ENCODE measurements at places on chromosomes 4 and X.

GRCh38 chr4:139587446-139587845, 31.4 kb upstream of the SETD7 start:
- no peak for DNase-seq

GRCh38 chr4:2321279-2322196, 59.6 kb upstream of the MXD4 start:
- no peak for DNase-seq

DNA sequence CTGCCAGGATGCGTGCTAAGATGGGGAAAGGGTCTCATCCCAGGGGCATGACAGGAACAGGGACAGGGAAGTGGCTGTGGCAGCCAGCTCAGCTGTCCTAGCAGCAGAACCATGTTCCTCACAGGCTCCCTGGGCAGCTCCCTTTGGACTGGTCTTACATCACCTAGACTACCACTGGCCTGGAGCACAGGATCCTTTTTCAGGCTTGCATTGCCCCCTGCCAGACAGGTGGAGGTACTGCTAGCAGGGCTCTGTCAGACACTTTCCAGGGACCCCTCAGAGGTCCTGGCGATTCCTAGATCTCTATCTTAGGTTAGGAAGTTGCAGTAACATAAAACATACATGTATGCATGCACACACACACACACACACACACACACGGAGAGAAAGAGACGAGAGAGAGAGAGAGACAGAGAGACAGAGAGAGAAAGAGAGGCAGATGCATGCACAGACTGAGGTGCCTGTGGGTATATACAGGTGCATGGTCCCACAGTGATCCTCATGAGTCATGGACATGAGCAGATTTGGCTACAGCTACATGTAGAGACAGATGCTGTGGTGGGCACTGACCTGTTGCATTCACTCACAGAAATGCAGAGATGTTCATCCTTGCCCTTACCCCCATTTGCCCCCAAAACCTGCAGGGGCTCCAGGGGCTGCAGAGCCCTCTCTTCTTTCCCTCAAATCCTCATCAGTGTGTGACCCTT, 63.6 kb downstream of the STARD8 start:
- DNase-seq = no peak

- no peak for DNase-seq
Measured at GRCh38 chrX:53262918-53263394, 18.4 kb downstream of the IQSEC2 start.

- DNase-seq = no peak
Measured at GRCh38 chr4:18039113-18039512, 17.6 kb upstream of the LCORL start.

DNA sequence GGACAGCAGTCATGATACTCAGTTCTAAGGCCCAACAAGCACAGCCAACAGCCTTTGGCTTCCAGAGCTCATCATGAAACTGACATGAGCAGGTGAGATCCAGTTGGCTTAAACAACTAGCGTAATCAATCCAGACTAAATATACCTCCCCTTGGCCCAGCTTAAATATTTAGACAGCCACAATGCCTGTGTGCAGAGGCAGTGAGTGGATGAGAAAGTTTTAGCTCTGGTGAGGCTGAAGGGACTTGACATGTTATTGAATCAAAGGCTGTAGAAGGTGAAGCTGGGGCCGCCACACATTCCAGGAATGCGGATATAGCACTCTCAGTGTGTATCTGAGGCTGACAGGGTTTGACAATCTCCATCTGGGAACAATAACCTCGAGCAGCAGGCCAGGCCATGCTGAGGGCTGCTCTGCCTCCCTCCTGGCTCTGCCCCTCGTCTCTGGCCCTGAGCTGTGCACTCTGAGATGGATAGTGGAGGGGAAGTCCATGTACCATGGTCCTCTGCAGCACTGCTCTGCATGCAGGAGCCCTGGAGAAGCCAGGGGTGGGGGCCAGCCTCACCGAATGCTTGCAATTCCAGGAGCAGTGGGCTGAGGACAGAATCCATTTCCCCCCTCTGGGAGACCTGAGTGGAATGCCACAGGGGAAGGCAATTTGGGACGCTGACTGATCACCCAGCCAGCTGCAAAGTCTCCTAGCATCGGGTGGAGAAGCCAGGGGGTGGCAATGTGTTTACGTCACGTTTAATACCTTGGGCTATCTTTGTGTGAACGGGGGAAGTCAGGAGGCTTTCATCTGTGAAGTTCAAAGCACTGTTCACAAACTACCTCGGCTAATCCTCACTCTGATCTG, 37.3 kb upstream of the RASL11B start:
- no peak for DNase-seq

DNA sequence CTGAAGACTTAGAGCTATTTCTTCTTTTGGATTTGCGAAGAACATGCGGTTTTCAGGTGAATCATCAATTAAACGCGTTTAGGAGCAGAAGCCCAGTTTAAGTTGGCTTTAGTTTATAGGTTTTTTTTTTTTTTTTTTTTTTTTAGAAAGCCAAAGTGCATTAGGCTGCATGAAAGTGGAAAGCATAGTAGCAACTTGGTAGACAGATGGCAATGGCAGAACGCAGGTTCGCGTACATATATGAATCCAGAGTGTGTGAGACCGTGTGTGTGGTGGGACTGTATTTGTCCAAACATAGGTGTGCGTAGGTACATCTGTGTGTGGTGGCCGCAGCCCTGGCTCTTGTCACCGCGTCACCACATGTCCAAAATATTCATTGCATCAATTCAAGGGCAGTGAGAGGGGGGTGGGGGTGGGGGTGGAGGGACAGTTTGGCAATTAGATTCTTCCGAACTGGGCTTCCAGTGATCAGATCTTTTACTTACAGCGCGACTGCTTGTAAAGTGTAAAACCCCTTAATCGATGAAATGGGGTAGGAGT, 901 bp downstream of the JADE1 start:
- DNase-seq = no peak

GRCh38 chr4:107824350-107825071, at the start of gene SGMS2:
SGMS2 (plus strand) TSS chr4:107824932; CDS start chr4:107895554, 70,622 bp downstream.
- no peak for DNase-seq

GRCh38 chr4:183396227-183396637, 48.2 kb upstream of the CDKN2AIP start:
- no peak for DNase-seq

GRCh38 chr4:109026588-109026987, 263.7 kb upstream of the ETNPPL start:
- no peak for DNase-seq

DNA sequence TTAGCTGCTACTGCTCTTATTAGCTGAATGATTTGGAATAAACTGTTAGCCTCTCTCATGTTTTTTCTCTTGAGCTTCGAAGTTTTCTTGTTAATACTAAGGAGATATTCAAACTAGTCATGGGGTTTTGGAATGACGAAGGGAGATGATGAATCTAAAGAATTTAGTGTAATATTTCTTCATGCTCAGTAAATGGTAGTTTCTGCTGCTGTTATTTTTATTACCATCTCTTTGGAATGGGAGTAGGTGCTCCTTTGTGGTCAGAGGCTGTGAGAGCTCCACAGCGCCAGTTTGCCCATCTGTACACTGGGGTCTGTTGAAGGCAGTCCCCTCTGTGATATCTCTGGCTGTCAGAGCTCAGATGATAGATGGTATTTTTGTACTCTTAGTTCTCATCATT, 33.7 kb downstream of the HTT start:
- no peak for DNase-seq

- no peak for DNase-seq
Measured at GRCh38 chrX:47643926-47644325, 6.4 kb downstream of the ELK1 start.

DNA sequence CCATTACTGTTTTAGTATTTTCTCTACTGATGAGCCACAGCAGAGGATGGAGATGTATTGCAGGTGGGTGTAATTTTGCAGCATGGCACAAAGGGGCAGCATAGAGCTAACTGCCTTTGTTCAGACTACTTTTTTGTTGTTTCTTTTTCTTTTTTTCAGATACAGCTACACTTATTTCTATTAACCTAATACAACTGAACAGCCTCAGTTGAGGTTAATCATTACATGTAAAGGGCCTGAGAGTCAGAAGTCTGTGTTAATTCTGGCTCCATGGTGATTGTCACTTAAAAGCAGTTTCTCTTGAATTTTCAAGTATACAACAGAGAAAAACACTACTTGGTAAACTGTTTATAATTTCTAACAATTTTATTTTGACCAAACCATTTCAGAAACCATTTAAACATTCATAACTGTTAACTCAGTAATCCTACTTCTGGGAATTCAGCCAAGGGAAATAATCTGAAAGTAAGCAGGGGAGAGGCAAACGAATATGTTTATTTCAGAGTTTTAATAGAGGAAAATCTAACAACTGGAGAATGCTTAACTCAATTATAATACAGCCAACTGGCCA, 13.9 kb upstream of the PPEF2 start:
- no peak for DNase-seq

DNA sequence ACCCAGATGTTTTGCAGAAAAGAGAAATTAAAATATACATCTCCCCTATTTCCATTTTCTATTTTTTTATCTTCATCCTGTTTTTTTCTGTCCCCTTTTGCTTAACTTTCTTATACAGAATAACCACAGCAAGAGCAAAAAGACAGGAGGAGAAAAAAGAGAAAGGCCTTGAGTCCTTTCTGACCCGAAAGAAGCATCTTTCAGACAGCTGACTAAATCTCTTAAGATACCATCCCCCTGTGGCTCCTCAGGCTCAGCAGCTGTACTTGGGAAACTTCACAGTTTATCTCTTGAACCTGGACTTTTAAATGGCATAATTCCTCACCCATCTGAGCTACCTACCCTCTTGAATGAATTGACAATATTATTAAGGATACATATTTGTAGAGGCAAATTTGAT, 100.2 kb downstream of the FIP1L1 start:
- no peak for DNase-seq

- no peak for DNase-seq
Measured at GRCh38 chrX:31213941-31214340, 142.1 kb upstream of the FTHL17 start.

GRCh38 chr4:132540797-132541196, 608.3 kb upstream of the PCDH10 start:
- DNase-seq = no peak

DNA sequence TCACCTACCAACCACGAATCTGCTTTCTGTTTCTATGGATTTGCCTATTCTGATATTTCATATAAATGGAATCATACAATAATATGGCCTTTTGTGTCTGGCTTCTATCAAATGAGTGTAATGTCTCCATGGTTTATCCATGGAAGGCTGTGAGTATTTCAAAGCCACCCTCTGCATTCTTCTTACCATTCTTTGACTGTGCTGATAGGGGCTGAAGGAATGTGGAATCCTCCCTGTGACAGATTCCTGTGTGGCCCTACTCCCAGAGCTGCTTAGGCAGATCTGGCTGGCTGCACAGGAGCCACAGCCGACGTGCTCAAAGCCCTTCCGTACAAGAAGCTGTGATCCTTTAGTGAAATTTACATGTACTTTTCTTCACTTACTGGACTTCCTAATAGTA, 163.2 kb downstream of the HS6ST2 start:
- no peak for DNase-seq

DNA sequence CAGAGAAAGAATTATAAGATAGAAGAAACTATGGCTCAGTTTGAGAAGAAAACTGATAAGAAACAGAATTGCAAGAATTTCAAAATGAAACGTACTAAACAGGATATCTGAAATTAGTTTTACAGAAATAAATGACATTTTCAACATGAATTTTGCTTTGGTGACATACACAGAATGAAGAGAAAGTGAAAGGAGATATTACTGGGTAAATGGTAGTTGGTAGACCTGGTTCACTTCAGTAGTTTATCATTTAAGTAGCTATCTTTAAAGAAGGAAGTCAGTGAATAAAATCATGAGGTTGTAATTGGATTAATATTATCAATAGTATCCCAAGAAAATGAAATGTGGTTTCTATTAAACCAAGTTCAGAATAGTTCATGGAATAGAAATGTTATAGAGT, 395.5 kb upstream of the SMIM31 start:
- DNase-seq = no peak

DNA sequence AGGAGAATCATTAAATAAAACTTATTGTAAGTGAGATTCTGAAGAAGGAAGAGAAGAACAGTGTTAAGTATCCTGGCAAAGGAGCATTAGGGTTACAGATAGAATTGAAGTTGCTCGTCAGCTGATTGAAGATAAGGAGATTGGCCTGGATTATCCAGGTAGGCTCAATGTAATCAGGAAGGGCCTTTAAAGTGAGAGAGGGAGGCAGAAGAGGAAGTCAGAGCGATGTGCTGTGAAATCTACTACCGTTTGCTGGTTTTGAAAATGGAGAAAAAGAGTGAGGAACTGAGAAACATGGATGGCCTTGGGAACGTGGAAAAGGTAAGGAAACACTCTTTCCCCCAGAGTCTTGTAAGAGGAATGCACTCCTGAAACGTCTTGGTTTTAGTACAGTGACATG, 245.7 kb downstream of the ANTXR2 start:
- no peak for DNase-seq
